NCI-H1417 (cell line): ENCODE measurements at places on chromosomes 16 and 17.

- no peak for DNase-seq
These were observed 39.7 kb downstream of the USP10 start for GRCh38 chr16:84739349-84740124.

GRCh38 chr16:73217654-73218053, 169.7 kb upstream of the ZFHX3 start:
- DNase-seq: peak; percentile 6

GRCh38 chr16:85607796-85608514, 5.2 kb upstream of the GSE1 start:
- DNase-seq: no peak

- DNase-seq: no peak
These were observed 188.1 kb upstream of the MPHOSPH6 start for GRCh38 chr16:82358161-82358560.

DNA sequence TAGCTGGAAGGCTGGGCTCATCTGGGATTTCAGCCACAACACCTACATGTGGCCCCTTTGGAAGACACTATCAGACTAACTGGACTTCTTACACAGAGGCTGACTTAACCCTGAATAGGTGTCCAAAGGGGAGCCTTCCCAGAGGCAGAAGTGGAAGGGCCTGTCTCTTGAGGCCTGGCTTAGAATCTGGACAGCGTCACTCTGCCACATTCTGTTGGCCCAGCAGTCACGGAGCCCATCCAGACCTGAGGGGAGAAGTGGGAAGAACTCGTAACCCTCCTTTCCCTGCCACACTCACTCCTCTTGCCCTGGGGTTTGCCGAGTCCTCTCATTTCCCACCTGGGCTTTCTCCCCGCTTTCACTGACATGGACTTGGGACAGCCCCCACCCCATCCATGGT, 170.5 kb downstream of the C16orf95 start:
- no peak for DNase-seq

- no peak for DNase-seq
These were observed 619 bp upstream of the TMEM92 start for GRCh38 chr17:50273654-50274040.

- no peak for DNase-seq
These were observed 3.9 kb downstream of the IGFBP4 start for GRCh38 chr17:40447148-40447644.

GRCh38 chr17:50693036-50693682, 14.6 kb downstream of the ANKRD40 start:
- peak; percentile 65 for DNase-seq

- DNase-seq: no peak
These were observed 13.6 kb downstream of the SCGB1C2 start for GRCh38 chr17:151004-151403.

DNA sequence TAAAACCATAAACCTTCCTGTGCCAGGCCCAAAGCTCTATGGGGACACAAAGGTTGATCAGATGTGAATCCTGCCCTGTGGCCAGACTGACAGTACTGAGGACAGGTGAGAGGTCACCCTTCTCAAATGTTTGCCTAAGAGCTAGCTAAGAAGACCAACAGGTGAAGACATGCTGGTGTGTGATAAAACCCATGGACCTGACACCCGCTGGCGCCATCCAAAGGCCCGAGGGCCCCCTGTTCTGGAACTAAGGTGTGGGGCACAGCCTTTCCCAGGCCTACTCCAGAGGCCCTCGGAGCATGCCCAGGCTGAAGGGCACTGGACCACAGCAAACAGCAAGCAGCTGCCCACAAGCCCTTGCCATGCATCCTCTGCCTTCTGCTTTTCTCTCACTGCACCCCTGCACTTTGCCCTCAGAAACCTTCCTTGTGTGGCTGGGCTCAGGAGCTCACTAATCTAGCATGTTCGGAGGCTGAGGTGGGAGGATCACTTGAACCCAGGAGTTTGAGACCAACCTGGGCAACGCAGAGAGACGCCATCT, 5.2 kb upstream of the CDK3 start:
- DNase-seq: no peak

DNA sequence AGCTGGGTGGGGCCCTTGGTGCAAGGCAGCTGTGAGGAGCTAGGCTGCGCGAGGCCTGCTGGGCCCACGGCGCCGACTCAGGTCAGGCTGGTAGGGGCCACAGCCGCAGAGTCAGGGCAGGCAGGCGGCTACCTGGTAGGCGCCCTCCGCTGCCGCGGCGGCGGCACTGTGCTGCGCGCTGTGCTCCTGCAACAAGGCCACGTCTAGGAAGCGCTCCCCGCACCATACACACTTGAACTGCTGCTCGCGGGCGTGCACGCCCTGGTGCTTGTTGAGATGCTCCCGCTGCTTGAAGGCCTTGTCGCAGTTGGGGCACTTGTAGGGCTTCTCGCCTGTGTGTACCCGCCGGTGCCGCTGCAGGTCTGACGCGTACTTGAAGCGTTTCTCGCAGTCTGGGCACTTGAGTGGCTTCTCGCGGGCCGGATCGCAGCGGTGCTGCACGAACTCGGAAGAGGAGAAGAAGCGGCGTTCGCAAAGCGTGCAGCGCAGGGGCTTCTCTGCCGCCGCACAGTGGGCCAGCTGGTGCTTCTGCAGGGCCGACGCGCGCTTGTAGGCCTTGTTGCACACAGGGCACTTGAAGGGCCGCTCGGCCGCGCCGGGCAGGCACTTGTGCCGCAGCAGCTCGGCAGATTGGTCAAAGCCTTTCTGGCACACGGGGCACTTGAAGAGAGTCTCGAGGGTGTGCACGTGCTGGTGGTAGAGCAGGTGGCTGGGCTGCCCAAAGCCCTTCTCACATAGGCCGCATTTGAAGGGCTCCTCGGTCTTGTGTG, 3.9 kb downstream of the ZNF319 start:
- DNase-seq: no peak

DNA sequence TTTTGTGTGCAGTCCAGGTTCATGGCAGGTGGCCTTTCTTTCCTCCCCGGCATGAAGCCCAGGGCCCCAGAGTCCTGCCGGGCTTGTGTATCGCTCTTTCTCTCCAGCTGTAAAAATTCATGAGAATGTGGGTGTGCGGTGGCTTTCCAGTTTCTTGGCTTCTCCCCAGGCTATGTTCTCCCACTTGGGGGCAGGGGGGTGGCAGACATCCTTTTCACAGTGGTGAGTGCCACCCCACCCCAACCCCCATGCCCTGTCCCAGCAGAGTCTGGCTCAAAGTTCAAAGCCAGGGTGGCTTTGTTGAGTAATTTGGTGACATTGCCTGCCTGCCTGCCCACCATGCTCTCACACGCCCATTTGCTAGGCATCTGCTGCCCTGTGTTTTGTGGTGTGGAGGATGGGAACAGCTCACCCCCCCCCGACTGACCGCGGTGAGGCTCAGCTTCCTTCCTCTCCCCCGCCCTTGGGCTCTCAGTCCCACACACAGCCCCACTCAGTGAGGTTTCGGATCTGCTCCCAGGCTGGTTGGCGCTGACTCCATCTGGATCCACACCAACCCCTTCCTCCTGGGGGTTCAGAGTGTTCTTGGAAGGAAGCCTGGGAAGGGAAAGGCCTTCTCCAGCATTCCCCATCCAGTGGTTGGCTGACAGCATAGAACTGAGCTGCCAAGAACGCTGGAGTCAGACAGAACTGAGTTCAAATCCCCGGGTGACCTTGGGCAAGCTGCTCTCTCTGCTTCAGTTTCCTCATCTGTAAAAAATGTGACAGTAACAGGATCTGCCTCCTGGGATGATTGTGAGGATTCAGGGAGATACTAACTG, 36.0 kb downstream of the CHD9 start:
- no peak for DNase-seq

DNA sequence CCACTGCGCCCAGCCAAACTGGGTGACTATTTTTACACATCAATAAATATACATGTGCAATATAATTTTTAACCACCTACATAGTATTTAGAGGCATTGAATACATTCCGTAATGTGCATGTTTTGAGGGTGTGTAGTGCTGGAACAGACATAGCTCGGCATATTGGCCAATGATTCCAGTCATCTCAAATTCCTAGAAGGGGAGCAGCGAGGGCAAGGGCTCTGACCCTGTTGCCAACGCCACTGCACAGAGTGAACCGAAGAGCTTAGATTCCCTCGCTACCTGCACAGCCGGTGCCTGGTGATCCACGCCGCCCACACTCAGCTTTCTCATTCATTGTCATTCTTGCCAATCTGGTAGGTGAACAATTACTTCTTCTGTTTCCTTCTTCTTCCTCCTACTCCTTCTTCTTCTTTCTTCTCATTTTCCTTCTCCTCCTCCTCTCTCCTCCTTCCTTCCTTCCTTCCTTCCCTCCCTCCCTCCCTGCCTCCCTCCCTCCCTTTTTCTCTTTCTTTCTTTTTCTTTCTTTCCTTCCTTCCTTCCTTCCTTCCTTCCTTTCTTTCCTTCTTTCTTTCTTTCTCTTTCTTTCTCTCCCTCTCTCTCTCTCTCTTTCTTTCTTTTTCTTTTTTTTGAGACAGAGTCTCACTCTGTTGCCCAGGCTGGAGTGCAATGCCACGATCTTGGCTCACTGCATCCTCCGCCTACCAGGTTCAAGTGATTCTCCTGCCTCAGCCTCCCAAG, 26.3 kb upstream of the ATP2A3 start:
- no peak for DNase-seq

GRCh38 chr16:87491522-87492290, 1.1 kb downstream of the ZCCHC14 start:
- DNase-seq: no peak

- peak; percentile 51 for DNase-seq
These were observed 655 bp upstream of the NPTX1 start for GRCh38 chr17:80476877-80477646.

GRCh38 chr17:70053241-70054234, 21.5 kb upstream of the KCNJ16 start:
- DNase-seq: no peak

- DNase-seq: peak; percentile 69
These were observed 722 bp upstream of the TIMP2 start for GRCh38 chr17:78925662-78926555.

DNA sequence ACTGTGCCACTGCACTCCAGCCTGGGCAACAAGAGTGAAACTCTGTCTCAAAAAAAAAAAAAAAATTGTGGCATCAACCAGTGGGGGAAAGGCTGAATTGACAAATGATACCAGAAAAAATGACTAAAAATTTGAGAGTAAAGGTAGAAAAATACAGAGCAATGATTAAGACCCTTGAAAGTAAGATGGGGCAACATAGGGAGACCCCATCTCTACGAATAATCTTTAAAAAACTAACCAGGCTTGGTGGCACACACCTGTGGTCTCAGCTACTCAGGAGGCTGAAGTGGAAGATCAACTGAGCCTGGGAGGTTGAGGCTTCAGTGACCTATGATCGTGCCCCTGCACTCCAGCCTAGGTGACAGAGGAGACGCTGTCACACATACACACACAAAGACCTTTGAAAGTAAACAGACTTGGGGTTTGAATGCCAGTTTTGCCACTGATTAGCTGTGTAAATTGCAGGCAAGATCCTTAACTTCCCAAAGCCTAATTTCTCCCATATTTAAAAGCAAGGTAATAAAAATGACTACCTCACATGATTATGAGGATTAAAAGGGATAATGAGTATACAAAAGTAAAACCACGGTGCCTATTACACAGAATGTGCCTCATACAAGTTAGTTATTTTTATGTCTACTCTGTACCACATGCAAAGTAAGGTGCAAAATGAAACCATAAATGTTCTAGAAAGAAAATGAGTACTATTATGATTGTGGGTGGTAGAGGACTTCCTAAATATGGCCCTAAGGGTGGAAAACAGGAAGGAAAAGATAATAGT, 21.7 kb upstream of the PAFAH1B1 start:
- DNase-seq: no peak

- peak; percentile 71 for DNase-seq
These were observed 1.2 kb upstream of the TLCD3B start for GRCh38 chr16:30032083-30032819.

GRCh38 chr16:27452569-27453493, 50.9 kb downstream of the IL21R start:
- no peak for DNase-seq

- DNase-seq: peak; percentile 42
These were observed 9.6 kb upstream of the MTSS2 start for GRCh38 chr16:70695331-70696070.

DNA sequence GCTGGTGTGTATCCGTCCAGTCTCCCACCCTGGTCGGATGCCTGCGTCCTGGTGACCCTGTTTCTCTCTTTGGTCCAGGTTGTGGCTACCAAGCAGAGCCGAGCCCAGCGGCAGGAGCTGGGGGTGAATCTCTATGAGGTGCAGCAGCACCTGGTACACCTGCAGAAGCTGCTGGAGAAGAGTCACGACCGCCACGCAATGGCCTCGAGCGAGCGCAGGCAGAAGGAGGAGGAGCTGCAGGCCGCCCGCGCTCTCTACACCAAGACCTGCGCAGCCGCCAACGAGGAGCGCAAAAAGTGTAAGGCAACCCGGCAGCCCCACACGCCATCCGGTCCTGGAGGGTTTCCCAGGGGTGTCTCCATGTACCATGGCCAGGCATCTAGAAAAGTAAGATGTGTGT, 13.5 kb downstream of the CCDC40 start:
- no peak for DNase-seq

- DNase-seq: no peak
These were observed 3.3 kb downstream of the GALNS start for GRCh38 chr16:88853325-88853941.

DNA sequence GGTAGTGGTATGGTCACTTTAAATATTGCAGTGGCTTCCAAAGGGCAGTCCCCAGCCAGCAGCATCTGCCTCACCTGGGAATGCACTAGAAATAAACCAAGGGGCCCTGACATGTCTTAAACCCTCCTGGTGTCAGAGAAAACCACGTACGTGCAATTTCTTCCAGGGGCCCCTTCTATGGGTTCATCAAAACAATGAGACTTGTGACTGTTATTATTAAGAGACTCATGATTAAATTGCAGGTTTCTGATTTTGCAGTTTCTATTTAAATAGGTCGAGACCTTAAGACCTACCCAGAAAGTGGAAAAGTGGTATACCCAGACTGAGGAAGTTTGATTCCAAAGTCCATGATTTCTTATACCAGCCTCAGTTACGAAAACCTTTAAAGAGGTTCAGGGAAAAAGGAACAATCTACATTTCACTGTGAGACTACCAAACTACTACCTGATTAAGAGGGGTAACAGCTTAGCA, 746 bp upstream of the POLG2 start:
- DNase-seq: no peak

GRCh38 chr16:48124266-48124665, 31.5 kb downstream of the ABCC12 start:
- DNase-seq: no peak

DNA sequence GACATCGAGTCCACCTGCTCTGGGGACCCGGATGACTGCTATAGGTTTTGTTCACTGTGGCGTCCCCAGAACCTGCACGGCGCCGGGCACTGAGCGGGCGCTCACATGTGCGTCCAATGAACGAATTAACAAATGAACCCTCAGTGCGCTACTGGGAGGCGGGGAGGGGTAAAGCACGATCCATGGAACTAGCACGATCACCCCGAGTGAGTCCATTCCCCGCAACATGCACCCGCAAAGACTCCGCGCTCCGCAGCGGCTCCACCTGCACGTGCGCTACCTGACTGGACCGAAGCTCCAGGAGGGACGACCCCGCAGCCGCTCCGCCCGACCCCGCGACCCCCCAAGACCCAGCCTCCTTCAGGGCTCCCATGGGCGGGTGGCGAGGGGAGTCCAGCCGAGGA, 491 bp downstream of the TRAP1 start:
- DNase-seq: no peak

GRCh38 chr17:19006698-19007097, 2.1 kb upstream of the FAM83G start:
- no peak for DNase-seq
